Bone marrow (tissue), 2 donors: ENCODE measurements at places on chromosomes 6 and 20.

- no peak for DNase-seq
Observed at GRCh38 chr6:53581856-53582255, 37.0 kb upstream of the GCLC start.

- no peak for DNase-seq
Observed at GRCh38 chr20:37389844-37390275, 43.9 kb downstream of the SRC start.

GRCh38 chr20:768426-768978 is at the start of gene SLC52A3:
TSS of gene SLC52A3 (minus strand) at chr20:768500. CDS start at chr20:765774, 2,726 bp downstream.
- no peak for DNase-seq

GRCh38 chr6:36765594-36766398 is 68.2 kb downstream of the RAB44 start:
- DNase-seq = peak; percentile 74

DNA sequence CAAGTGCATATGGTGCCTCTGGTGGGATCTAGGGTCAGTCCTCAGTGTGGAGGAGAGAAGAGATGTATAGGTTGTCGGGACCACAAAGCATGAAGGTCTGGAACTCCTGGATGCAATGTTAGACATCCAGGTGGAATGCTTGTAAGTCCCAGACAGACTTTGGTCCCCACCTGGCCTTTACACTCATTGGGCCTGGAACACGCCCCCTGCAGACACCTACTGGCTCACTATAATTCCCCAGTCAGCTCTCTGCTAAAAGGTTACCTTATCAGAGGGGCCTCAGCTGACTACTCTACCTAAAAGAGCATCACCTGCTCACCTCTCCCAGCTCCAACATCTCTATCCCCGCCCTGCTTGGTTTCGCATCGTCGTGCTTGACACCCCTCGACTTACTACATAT is 41.7 kb upstream of the SIRPA start:
- no peak for DNase-seq

- no peak for DNase-seq
Observed at GRCh38 chr20:51440589-51440988, 101.9 kb downstream of the NFATC2 start.

- DNase-seq = no peak
Observed at GRCh38 chr6:25511376-25511775, 140.6 kb upstream of the SCGN start.

GRCh38 chr20:33835615-33836172 is 24.5 kb downstream of the CHMP4B start:
- no peak for DNase-seq

GRCh38 chr20:38196592-38196991 is 31.5 kb upstream of the TGM2 start:
- DNase-seq = peak; percentile 41

- no peak for DNase-seq
Observed at GRCh38 chr6:103680116-103680515, 1179.6 kb downstream of the HACE1 start.

GRCh38 chr6:136465766-136466303 is 84.4 kb downstream of the MAP7 start:
- no peak for DNase-seq

GRCh38 chr6:154995254-154996015 is at the start of gene TIAM2:
TSS of gene TIAM2 (plus strand) at chr6:154995315. CDS start at chr6:155129224, 133,909 bp downstream.
- DNase-seq = no peak
